RKO (cell line): ENCODE measurements at places on chromosomes 1 and 21.

GRCh38 chr1:117001254-117001927 lies at the start of gene CD101:
Gene CD101 (plus strand): TSS chr1:117001760. CDS start chr1:117001818, 58 bp downstream.
- no peak for DNase-seq

DNA sequence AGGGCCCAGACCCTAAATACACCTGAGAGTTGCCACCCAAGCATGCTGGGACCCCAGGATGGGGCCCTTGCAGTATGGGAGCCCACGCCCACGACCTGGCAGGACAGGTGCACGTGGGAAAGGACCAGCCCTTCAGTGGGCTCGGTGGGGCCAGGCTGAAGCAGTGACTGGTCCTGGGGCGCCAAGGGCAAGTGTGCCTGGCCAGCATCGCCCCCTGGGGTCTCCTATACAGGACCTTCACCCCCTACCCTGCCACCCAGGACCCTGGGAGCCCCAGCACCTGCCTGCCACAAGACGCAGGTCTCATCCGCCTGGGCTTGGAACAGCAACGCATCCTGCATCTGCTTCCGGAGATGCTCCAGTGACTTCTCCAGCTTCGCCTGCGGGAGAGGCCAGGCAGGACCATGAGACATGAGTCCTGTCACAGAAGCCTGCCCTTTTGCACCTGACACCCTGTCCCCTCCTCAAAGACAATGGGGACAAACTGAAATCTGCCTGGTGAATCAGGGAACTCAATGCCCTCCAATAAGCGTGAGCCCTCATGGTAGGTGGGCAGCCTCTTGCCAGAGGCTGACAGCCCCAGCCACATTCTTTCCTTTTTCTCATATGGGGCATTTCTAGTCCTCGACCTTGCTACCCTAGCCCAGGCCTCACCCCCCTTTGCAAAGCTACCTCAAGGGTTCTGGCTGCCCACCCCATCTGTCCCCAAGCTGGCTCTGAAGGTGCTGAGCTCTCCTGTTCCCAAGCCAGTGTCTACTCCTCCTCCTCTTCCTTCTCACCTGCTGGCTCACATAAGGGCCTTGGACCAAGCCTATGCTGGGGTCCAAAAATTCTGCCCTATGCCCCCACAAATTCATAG lies 4.6 kb downstream of the TRIM11 start:
- DNase-seq: no peak

DNA sequence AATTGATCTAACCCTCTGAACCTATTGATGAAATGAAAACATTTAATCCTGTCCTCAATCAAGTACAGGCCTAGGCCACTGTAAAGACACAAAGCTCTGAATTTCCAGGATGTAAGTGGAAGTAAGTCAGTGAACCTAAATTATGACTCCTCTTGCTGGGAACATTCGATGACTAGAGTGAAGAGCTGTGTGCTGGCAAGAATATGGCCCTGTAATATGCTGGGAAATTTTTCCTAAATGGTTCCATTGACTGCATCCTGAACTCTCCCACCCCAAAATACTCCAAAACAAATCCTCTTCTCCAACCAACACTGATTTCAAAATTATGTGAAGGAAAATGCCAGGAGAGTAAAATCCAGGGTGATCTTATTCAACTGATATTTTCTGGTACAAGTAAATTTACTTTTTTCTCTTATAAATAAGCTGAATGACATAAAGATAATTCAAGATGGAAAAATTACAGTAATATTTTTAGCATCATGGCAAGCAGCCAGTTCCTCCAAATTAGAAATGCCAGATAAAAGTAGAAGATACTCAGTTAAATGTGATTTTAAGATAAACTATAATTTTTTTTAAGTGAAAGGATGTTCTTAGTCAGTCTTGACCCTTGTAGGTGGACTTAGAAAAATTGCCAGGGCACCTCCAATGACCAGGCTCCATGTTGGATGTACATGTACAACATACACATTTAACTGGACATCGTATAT lies 269.4 kb downstream of the PTGER3 start:
- DNase-seq: no peak

DNA sequence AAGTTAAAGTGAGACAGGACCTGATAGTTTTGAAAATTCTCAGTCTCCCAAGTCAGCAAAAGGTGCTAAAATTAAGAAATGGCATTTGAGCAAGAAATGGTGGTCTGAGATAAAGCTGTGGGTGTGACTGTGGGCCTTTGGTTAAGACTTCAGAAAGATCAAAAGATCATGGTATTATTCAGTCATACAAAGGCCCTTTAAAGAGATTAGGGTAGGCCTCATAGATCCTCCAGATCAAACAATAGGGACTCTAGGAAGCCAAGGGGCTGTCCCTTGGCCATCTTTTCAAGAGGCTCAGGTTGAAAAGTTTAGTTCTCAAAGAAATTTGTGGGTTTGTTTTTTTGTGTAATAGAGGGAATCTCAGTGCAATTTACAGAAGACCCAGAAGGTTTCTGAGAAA lies 8.4 kb downstream of the HMGB4 start:
- DNase-seq: no peak

- DNase-seq: no peak
Measured at GRCh38 chr1:118104951-118105350, 80.1 kb downstream of the SPAG17 start.

DNA sequence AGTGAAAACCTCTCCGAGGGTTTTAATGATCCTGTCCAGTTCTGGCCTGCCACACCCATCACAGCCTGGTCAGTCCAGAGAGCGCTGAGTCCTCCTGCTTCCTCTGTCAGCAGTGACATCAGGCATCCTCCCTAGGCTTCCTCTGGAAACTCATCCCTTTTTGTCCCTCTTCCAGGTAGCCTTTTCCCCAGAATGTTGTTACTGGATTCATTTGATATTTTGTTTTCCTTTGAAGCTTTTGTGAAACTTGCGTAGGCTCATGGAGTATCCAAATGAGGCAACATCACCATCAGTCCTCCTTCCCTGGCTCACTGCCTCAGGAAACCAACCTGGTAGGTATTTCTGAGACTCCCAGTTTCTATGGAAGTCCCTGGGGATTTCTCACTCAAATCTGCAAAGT lies 27.0 kb upstream of the IGSF3 start:
- no peak for DNase-seq

- DNase-seq: no peak
Measured at GRCh38 chr1:240152611-240153297, 61.1 kb downstream of the FMN2 start.

DNA sequence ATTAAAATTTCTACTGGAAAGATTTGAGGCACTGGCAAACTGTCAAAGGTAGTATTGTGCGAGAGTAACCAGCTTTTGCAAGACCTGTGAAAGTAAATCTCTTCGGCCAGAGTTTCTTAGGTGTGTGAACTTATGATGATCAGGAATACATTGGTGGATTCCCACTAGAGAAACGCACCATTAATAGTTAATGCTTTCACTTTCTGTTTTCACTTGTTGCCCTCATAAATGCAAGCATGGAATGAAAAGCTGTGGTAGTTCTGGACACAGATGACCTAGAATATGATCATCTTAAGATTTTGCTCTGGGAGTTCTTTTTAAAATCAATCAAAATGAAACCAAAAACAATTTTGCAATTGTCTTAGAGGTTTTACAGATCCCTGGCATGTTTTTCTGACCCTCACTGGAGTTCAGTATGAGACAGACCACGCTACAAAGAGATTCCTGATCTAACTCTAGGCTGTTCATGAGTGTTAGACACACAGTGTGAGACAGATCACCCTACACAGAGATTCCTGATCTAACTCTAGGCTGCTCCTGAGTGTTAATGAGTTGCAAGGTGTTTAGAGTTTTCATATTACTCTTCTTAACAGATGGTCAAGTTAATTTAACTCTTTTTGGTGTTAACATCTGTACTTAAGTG lies 98.8 kb downstream of the SDCCAG8 start:
- DNase-seq: no peak

DNA sequence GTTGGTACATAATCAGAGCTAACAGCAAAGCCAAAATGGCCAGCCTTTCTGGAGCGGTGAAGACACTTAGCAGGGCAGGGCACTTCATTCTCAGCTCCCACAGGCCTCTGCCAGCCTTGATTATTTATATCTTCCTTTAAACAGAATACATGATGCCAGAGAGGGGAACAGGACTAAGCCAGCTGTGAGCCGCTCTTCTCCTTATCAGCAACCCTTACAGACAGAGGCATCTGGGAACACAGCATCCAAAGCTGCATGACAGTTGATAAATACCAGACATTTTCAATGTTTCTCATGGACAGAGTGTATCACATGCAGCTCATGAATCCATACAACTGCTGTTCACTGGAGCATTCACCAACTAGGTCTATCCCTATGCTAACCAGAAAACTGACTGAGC lies 29.1 kb downstream of the DNAJC11 start:
- no peak for DNase-seq

- no peak for DNase-seq
Measured at GRCh38 chr21:44834951-44835646, 17.2 kb upstream of the SUMO3 start.

DNA sequence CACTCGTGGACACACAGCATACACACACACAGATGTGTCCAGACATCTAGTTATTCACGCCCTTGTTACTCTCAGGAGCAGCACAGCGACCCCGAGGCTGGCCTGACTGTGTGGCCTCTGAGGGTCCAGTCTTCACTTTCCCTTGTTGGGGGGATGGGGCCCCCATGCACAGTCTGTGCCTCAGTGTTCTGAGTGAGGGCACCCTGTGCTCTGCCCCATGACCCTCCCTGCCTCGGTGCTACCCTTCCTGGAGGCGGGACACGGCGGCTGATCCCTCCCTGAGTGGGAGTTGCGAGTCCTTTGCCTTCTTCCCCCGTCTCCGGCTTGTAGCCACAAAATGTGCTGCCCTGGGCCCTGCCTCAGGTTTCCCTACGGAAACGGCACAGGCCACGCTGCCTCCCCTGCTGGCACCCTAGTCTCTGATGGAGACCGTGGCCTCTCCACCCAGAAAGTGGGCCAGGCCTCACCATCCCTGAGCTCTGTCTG lies 8.6 kb downstream of the CSTB start:
- no peak for DNase-seq

DNA sequence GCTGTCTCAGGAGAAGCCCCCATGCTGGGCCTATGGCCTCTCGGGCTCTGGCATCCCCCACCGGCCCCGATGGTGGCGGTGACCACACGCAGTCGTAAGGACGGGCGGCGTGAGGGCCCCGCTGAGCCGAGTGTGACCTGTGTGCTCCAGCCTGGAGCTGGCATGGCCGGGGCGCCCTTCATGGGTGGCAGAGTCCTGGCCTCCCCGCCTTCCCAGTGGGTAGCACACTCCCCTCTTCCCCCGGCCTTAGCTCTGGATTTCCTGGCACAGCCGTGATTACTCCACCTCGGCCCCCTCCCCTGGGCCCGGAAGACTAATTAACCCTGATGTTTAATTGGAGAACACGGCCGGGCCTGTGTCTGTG lies 44.6 kb downstream of the SLX9 start:
- DNase-seq: no peak

GRCh38 chr1:112983537-112984131 lies 27.6 kb upstream of the SLC16A1 start:
- DNase-seq: no peak

- no peak for DNase-seq
Measured at GRCh38 chr1:37438869-37439343, 35.5 kb upstream of the ZC3H12A start.

GRCh38 chr1:54471588-54471987 lies 65.4 kb upstream of the SSBP3 start:
- no peak for DNase-seq

DNA sequence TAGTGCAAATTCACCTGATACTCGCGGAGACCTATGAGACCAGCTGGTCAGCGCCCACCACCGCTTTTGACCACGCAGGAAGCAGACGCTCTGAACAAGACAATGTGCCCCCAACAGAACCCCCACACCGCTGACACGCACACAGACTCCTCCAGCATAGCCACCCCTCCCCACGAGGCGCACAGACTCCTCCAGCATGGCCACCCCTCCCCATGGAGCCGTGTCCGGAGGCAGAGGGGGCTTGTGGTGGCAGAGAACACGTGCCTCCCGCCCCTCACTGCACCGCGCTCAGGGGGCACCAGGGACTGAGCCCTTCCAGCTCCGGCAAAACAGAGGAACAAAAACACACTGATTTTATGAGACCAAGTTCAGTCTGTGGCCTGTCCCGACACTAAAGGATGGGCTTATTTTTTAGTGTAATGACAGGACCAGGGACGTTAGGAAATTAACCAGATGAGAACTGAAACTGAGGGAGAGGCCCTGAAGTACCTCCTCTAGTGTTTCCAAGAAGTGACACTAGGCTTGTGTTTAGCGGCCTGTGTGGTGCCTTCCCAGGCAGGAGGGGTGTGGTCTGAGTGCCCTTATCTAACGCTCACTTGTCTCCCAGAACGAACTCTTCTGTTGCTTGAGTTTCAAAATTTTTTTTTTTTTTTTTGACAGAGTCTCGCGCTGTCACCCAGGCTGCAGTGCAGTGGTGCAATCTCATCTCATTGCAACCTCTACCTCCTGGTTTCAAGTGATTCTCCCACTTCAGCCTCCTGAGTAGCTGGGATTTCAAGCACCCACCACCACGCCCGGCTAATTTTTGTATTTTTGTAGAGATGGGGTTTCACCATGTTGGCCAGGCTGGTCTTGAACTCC lies 10.0 kb upstream of the AGPAT3 start:
- DNase-seq: no peak

GRCh38 chr1:166377896-166378295 lies 211.1 kb upstream of the FAM78B start:
- DNase-seq: no peak

DNA sequence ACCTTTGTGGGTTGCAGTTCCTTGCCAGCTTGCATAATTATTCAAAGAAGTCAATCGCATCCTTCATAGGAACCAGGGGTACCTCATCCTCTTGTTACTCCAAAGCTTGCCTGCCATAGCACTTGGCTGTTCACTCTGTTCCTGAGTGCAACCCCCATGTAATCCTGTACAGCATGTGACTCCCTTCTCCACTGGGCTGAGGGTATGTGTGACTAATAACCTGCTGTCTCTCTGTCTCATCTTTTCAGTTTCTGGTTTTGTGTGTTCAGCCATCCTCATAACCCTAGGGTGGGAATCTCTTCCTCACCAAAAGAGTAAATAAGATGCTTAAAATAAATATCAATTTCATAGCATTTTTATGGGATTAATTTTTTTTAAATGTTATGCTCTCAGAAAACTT lies 351.9 kb downstream of the S1PR1 start:
- DNase-seq: no peak

GRCh38 chr1:23902321-23903278 lies 10.6 kb downstream of the CNR2 start:
- no peak for DNase-seq

DNA sequence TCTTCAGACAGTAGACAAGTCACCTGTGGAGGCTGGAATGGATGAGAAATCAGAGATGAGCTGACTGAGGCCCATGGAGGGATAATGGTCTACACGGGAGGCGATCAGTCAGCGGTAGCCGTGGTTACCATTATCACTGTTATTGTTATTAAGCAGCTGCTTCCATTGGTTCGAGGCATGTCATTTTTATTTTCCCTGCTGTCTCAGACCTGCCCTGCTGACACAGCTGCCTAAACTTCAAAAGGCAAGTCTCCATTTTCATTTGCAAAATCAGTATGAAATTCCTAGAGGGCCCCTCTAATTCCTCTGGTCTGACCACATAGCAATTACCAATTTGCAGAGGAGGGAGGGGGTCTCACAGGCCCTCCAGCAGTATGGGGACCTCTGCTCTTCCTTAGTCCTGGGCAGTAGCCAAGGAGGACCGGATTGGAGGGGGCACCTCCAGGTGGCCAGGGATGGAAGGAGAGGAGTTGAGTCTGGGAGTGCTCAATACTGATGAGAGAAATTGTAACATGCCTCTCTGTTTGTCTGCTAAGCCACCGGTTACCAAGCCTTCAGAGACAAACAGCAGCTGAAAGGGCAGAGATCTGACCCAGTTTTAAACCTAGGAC lies 184.2 kb downstream of the TRABD2B start:
- DNase-seq: no peak

- peak; percentile 40 for DNase-seq
Measured at GRCh38 chr1:6574025-6574620, 5.7 kb upstream of the ZBTB48 start.

GRCh38 chr21:33108228-33108627 lies 38.3 kb downstream of the OLIG1 start:
- DNase-seq: no peak
